ENCODE measurements at places on chromosomes 7 and 10. TPM values are rescaled to one million over a fixed set of nuclear protein-coding genes. Genes with fewer than 3 reads are reported as not detected.

Gene TRPV6
- total RNA-seq, result 5.7 TPM

Gene HOXA9
- not detected for total RNA-seq

Gene AGFG2
- 10.3 TPM for total RNA-seq

Gene MSMB
- total RNA-seq, result not detected

Gene CPXM2
- 0.18 TPM for total RNA-seq

Gene GSTO2
- total RNA-seq, result 9.6 TPM

Gene UTF1
- not detected for total RNA-seq

Gene NUTM2E
- 0.40 TPM for total RNA-seq

Gene AKR1C3
- 4.6 TPM for total RNA-seq

Gene HABP2
- 112 TPM for total RNA-seq

Gene ZMIZ2
- total RNA-seq, result 217 TPM

Gene FIGNL1
- 26.9 TPM for total RNA-seq

Gene PDK4
- total RNA-seq, result 21.0 TPM

DNA sequence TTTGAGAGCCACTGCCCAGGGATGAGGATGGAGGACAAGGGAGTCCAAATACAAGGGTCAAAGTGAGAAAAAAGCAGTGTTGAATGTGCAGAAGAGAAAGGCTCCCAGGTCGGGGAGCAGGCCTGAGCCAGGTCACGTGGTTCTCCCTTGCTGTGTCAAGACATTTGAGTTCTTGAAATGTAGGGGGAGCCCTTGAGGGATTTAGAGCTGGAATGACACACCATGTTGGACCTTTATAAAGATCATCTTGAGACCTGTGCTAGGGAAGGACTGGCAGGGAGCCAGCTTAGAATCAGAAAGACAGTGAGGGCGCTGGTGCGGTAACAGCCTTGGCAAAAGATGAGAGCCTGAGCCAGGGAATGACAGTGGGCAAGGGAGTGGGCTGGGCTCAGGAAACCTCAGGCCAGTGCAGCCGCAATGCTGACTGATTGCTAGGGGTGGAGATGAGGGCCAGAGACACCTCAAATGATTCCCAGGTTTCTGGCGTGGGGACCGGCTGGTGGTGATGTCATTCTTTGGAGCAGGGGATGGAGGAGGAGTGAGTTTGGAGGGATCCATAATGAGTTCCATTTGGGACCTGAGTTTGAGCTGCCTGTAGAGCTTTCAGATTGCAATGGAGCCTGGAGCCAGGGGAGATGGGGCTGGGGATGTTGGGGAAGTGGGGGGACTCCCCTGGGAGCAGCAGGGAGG lies 120.1 kb downstream of the PTPN20 start:
- H3K36me3 ChIP-seq, result no peaks in the 10 kb centered on the region
- no peaks in the 10 kb centered on the region for H3K4me1 ChIP-seq
- H3K27me3 ChIP-seq, result peaks cover 33% of the 10 kb centered on the region
- no peak overlapping the region for H3K4me3 ChIP-seq
- peak overlapping the region; percentile 39 for H3K27ac ChIP-seq

GRCh38 chr7:76513817-76514799 lies 3.8 kb downstream of the UPK3B start:
- H3K4me1 ChIP-seq, result no peaks in the 10 kb centered on the region
- H3K36me3 ChIP-seq, result no peaks in the 10 kb centered on the region
- H3K4me3 ChIP-seq, result no peak overlapping the region
- peak overlapping the region; percentile 49 for H3K27ac ChIP-seq

- H3K27me3 ChIP-seq, result no peaks in the 10 kb centered on the region
- peak overlapping the region; percentile 60 for H3K27ac ChIP-seq
- DNase-seq, result no peak
Measured at GRCh38 chr7:87003872-87004798, 55.3 kb downstream of the ELAPOR2 start.

DNA sequence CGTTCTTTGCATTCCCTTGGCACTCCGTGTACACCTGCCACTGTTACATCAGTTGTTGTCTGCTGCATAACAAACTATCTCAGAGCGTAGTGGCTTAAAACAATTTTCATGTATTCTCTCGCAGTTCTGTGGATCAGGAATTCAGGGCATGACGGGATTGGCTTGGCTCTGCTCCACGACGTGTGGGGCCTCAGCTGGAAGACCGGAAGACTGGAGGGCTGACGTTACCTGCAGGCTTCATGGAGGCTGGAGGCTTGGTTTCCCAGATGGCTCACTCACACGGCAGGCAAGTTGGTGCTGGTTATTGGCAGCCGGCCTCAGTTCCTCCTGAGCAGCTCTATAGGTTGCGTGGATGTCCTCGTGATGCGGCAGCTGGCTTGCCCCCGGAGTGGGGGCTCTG lies 25.5 kb downstream of the NYAP1 start:
- H3K36me3 ChIP-seq, result no peaks in the 10 kb centered on the region
- no peaks in the 10 kb centered on the region for H3K4me1 ChIP-seq
- DNase-seq, result no peak
- H3K4me3 ChIP-seq, result no peak overlapping the region

- peaks cover 10% of the 10 kb centered on the region for H3K4me1 ChIP-seq
- no peak overlapping the region for H3K27ac ChIP-seq
- DNase-seq, result no peak
- H3K27me3 ChIP-seq, result peaks cover 10% of the 10 kb centered on the region
Measured at GRCh38 chr10:72316748-72317435, 37.8 kb downstream of the DNAJB12 start.

GRCh38 chr7:37310327-37311080 lies 138.2 kb downstream of the ELMO1 start:
- DNase-seq, result no peak
- H3K27ac ChIP-seq, result no peak overlapping the region
- no peak overlapping the region for H3K4me3 ChIP-seq
- H3K36me3 ChIP-seq, result peaks cover 8% of the 10 kb centered on the region

DNA sequence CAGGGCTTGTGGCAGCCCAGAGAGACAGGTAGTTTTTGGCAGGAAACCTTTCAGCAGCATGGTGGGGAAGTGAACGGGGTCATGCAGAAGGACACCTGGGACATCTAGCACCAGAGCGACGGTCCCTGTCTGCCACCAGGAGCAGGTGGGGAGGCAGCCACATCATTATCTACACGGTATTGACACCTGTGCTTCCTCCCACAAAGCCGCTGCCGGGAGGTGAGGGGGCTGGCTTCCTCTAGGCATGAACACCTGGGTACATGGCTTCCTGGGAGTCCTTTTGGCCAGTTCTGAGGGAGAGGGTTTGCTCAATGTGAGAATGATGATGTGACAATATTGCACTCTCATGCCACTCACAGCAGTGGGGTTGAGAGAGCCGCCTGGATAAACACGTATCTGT lies 275.2 kb downstream of the ACTR3B start:
- H3K36me3 ChIP-seq, result no peaks in the 10 kb centered on the region
- H3K27me3 ChIP-seq, result no peaks in the 10 kb centered on the region
- H3K27ac ChIP-seq, result no peak overlapping the region

DNA sequence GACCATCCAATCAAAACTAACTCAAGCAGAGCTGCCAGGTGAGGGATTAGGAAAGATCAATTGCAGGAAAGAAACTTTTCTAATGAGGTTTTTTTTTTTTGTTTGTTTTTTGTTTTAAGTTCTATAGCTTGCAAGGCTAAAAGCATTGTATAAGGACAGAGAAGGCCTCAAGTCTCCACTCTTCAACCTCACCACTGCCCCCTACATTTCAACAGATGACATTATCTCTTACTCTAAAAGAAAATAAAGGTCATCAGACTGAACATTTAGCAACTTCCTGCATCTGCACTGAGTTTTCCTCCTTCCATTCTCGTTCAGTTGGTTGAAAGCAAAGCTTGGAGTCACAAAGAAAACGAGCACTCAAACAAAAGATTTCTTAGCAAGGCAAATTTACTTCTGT lies 45.2 kb upstream of the EXOC4 start:
- no peaks in the 10 kb centered on the region for H3K4me1 ChIP-seq
- H3K27me3 ChIP-seq, result no peaks in the 10 kb centered on the region
- no peak for DNase-seq
- no peak overlapping the region for H3K4me3 ChIP-seq
- H3K36me3 ChIP-seq, result no peaks in the 10 kb centered on the region
- no peak overlapping the region for H3K27ac ChIP-seq

- no peak overlapping the region for H3K27ac ChIP-seq
- no peak for DNase-seq
- peaks cover 27% of the 10 kb centered on the region for H3K4me1 ChIP-seq
- H3K27me3 ChIP-seq, result peaks cover 15% of the 10 kb centered on the region
Measured at GRCh38 chr10:109958059-109958458, 34.7 kb upstream of the XPNPEP1 start.

DNA sequence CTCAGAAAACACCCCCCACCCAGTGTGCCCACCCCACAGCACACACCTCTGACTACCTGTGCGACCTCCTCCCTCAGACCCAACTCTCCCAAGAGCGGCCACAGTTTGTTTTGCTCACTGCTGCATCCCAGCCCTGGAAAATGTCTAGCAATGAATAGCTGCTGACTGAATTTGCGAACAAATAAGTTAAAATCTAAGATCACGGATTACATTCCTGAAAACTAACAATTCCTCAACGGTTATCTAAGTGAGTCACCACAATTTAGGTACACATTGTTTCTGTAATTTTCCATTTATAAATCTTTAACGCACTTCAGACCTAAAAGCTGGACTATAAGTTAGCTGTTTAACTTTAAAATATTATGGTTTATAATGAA lies 235.2 kb downstream of the ZMYND11 start:
- peaks cover 16% of the 10 kb centered on the region for H3K4me1 ChIP-seq
- DNase-seq, result no peak
- no peak overlapping the region for H3K4me3 ChIP-seq

DNA sequence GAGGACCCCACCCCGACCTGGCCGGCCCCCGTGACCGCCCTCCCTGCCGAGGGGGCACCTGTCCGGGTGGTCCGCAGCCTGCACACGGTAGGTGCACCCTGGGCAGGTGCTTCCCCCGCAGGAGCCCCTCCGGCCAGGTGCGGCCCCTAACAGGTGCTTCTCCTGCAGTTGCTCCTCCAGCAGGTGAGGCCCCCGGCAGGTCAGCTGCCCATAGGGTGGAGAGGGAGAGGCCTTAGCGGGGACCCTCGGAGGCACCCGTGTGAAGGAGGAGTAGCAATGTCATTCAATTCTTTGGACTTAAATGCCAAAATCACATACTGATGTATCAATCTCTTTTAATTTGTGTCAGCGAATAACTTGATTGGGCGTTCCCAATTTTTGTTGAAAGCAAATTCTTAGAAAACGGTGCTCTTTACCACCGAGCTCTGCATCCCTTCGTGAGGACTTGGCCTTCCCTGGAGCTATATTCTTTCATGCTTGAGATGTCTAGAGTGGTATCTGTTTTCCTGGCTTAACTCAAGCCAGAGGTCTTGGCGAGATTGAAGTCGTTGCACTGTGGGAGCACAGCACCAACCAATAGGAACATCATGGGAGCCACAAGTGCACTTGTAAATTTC lies 738 bp upstream of the NCAPG2 start:
- H3K27me3 ChIP-seq, result no peaks in the 10 kb centered on the region
- peaks cover 4% of the 10 kb centered on the region for H3K36me3 ChIP-seq
- no peak for DNase-seq
- peak overlapping the region; percentile 81 for H3K27ac ChIP-seq
- H3K4me1 ChIP-seq, result peaks cover 10% of the 10 kb centered on the region

GRCh38 chr10:129883029-129883428 lies 81.0 kb downstream of the EBF3 start:
- H3K36me3 ChIP-seq, result no peaks in the 10 kb centered on the region
- H3K27me3 ChIP-seq, result peaks cover 80% of the 10 kb centered on the region
- DNase-seq, result no peak
- H3K27ac ChIP-seq, result no peak overlapping the region
- peaks cover 36% of the 10 kb centered on the region for H3K4me1 ChIP-seq

- H3K4me3 ChIP-seq, result no peak overlapping the region
- no peaks in the 10 kb centered on the region for H3K27me3 ChIP-seq
- no peaks in the 10 kb centered on the region for H3K36me3 ChIP-seq
- H3K27ac ChIP-seq, result no peak overlapping the region
Measured at GRCh38 chr10:35343739-35344138, 7.4 kb downstream of the CCNY start.

GRCh38 chr7:6530626-6531491 lies 20.4 kb downstream of the GRID2IP start:
- peaks cover 83% of the 10 kb centered on the region for H3K27me3 ChIP-seq
- H3K27ac ChIP-seq, result no peak overlapping the region
- H3K36me3 ChIP-seq, result no peaks in the 10 kb centered on the region
- peak; percentile 36 for DNase-seq

DNA sequence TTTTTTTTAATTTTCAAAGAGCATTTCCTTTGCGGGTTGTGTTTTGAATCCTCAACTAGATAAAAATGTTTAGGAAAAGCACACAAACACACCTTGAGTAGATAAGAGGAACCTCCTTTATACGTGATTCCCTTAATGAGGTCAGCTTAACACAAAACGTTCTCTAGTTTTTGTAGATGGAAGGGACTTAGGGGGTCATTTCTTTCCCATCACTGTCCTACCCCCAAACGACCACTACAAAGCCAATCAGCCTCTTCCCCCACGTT lies 1.2 kb downstream of the SUV39H2 start:
- H3K4me1 ChIP-seq, result peaks cover 19% of the 10 kb centered on the region
- peaks cover 4% of the 10 kb centered on the region for H3K36me3 ChIP-seq
- no peaks in the 10 kb centered on the region for H3K27me3 ChIP-seq

DNA sequence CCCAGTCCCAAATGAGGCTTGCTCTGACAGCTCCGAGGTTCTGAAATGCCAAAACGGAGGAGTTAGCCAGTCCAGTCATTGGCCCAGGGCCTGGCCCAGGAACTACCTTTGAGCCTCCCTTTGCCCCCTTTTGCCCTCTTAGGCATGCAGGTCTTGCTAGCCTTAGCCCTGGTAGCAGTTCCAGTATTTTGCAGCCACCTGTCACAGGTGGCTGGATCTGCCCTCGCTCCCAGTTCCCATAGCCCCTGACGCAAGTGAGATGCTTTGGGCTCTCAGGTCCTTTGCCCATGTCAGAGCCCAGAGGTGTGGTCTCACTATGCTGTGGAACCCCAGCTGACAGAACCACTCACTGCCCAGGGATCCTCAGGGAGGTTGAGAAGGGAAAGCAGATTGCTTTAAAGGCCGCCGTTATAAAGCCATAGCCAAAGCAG lies 42.0 kb downstream of the GPRIN2 start:
- H3K4me1 ChIP-seq, result no peaks in the 10 kb centered on the region
- no peaks in the 10 kb centered on the region for H3K36me3 ChIP-seq
- H3K4me3 ChIP-seq, result no peak overlapping the region
- H3K27me3 ChIP-seq, result peaks cover 8% of the 10 kb centered on the region
- no peak overlapping the region for H3K27ac ChIP-seq

DNA sequence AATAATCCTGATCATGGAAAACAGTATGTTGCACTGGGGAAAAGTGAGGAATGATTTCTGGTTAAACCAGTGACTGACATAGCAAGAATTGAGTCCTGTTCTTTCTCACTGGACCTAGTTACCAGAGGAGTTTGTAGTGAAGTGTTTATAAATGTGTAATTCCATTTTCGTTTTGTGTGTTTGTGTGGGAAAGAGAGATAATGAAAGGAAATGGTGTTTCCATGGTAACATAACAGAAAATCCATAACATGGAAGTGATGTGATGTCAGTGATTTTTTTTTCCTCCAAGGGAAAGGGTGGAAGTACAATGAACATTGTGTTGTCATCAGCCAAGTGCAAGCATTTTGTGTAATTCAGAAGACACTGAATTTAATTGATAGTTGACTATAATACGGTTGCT lies 283.9 kb downstream of the PLXDC2 start:
- no peaks in the 10 kb centered on the region for H3K27me3 ChIP-seq
- H3K4me1 ChIP-seq, result peaks cover 24% of the 10 kb centered on the region
- no peak overlapping the region for H3K27ac ChIP-seq
- H3K4me3 ChIP-seq, result no peak overlapping the region
- no peak for DNase-seq
- H3K36me3 ChIP-seq, result peaks cover 1% of the 10 kb centered on the region

- H3K27ac ChIP-seq, result no peak overlapping the region
- no peak for DNase-seq
- no peak overlapping the region for H3K4me3 ChIP-seq
Measured at GRCh38 chr7:121101621-121102020, 113.1 kb downstream of the CPED1 start.

- no peaks in the 10 kb centered on the region for H3K36me3 ChIP-seq
- no peak overlapping the region for H3K27ac ChIP-seq
- no peaks in the 10 kb centered on the region for H3K4me1 ChIP-seq
Measured at GRCh38 chr7:46999866-47000265, 582.0 kb downstream of the TNS3 start.

All from progenitor cell of endocrine pancreas (in vitro differentiated cells).